Breast epithelium (tissue), 4 donors: ENCODE measurements at places on chromosomes 11 and 22. TPM values are rescaled to one million over a fixed set of nuclear protein-coding genes. Genes with fewer than 3 reads are reported as not detected.

DNA sequence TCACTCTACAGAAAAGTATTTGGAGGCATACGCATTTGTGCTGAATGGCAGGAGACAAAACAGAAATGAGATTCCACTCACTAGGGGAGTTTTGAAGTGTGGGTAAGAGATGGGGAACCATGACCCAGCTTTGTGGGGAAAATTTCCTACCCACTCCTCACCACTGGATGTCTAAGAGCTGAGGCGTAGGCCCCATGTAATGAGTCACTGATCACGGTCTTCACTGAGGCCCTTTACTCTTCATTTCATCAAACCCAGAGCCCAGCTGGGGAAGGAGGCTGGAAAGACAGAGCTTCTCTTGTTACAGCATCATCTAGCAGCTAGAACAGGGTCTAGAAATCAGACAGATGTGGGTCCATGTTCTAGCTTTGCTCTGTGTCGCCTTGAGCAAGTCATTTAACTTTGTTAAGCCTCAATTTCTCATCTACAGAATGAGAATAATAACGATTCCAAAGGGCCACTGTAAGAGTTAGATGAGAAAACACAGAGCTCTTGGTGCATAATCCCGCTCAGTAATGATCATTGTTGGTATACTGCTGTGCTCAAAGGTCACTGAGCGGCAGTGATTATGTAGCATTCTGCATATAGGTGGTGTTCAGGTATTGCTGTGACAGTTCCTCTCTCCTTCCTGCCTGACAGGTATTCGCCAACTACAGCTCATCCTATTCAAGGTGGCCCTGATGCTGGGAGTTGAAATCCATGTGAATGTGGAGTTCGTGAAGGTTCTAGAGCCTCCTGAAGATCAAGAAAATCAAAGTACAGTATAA is 97.2 kb downstream of the MICAL2 start:
- H3K4me3 ChIP-seq, result no peak overlapping the region
- no peaks in the 10 kb centered on the region for H3K27me3 ChIP-seq

GRCh38 chr11:11279956-11280689 is 72.9 kb downstream of the CSNK2A3 start:
- no peak for DNase-seq
- no peaks in the 10 kb centered on the region for H3K4me1 ChIP-seq
- H3K27ac ChIP-seq, result no peak overlapping the region
- H3K36me3 ChIP-seq, result no peaks in the 10 kb centered on the region
- no peak overlapping the region for H3K4me3 ChIP-seq

GRCh38 chr22:48740731-48741405 is 1086.8 kb downstream of the BRD1 start:
- peak; percentile 28 for DNase-seq
- H3K4me1 ChIP-seq, result no peaks in the 10 kb centered on the region
- no peak overlapping the region for H3K4me3 ChIP-seq
- H3K36me3 ChIP-seq, result no peaks in the 10 kb centered on the region

DNA sequence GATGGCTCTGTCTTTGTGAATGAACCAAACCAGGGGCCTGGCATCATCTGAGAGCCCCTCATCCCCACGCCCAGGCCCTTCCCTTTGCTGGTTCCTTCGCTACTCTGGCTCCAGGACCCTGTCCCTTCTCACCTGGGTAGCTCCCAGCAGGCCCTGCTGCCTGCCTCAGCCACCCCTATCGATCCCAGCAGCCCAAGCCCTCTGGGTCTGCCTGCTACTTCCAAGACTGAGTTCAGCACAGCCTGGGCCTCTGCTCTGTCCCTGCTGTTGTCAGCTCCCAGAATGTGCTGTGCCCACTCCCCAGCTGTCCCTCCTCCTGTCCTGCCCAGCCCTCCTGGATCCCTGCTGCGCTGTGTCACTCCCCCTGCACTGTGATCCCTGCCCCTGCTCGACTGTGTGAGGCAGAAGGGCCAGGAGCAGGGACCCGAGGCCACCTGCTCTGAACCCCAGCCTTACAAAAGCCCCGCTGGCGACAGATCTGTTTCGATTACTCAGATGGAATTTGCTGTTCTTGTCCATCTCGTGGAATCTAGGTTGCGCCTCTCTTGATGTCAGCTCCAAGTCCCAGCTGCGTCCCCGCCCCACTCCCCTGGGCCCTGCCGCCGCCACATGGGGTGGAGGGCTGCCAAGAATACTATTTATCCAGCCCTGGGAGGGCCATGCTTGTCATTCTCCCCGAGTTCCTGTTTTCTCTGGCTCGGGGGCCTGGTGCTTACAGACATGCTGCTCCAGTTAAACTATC is 13.0 kb downstream of the MRPL21 start:
- peak; percentile 90 for DNase-seq
- H3K36me3 ChIP-seq, result no peaks in the 10 kb centered on the region
- no peaks in the 10 kb centered on the region for H3K27me3 ChIP-seq
- no peak overlapping the region for H3K4me3 ChIP-seq
- H3K4me1 ChIP-seq, result peaks cover 11% of the 10 kb centered on the region

CST6 gene
- total RNA-seq, result 0.59 TPM
